Small intestine (tissue), 16 donors: ENCODE measurements at places on chromosomes 6 and 20.

GRCh38 chr6:131754088-131754487 lies 43.3 kb upstream of the CTAGE9 start:
- no peak for DNase-seq

GRCh38 chr20:9119776-9120175 lies 50.9 kb downstream of the PLCB4 start:
- peak; percentile 10 for DNase-seq

- DNase-seq, result peak; percentile 67
These were observed 131.9 kb upstream of the BTN3A2 start for GRCh38 chr6:26232940-26233648.

DNA sequence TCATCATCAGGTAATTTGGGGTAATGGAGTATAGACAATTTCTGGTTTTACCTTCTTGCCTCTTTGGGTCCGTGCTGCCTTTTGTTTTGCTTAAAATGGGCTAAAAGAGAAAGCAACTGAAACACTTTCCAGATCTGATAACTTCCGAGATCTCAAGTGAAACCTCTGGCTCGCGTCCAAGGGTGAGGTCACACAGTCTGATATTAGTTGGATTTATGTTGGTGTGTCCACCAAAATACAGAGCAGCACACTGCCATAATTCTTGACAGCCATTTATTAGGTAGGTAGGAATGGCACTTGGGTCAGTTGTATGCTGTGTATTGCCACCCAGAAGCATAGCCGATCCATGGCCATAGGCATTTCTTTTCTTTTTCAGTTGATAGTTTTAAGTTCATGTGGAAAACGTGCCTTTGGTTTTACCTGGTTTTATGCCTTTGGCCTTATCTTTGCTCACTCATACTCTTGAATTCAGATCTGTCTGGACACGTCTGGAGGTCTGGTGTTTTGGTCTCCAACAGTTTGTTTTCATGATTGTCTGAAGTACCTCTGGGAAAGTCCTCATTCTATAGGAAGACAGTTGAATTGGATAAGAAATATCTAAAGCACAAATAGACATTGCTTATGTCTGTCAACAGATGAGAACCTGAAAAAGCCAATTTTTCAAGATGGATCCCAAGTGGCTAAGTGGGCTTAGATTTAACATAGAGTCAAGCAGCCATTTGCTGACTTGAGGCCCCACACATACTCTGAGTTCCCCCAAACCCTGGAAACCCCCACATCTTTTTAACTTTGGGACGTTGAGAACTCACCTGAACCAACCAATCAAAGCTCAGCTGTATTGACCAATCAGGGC lies 320.8 kb downstream of the SOX4 start:
- DNase-seq, result peak; percentile 65

- DNase-seq, result no peak
These were observed 11.1 kb upstream of the IL17F start for GRCh38 chr6:52255434-52255833.

DNA sequence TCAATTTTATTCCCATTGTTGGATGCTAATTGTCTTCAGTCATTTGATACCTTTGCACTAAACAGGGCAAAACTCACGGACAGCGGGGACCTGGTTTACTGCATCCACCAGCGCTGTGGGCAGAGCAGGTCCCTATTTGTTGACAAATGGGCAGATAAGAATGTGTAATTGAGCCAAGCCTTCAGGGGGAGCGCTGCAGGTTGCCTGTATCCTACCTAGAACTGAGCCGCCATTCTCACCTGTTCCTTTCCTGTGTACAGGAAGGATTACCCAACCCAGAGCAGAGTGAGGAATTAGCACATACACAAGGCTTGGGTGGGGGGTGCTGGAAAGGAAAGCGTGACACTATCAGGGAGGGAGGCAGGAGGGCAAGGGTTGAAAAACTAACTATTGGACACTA lies 89.1 kb upstream of the FOXA2 start:
- DNase-seq, result no peak

DNA sequence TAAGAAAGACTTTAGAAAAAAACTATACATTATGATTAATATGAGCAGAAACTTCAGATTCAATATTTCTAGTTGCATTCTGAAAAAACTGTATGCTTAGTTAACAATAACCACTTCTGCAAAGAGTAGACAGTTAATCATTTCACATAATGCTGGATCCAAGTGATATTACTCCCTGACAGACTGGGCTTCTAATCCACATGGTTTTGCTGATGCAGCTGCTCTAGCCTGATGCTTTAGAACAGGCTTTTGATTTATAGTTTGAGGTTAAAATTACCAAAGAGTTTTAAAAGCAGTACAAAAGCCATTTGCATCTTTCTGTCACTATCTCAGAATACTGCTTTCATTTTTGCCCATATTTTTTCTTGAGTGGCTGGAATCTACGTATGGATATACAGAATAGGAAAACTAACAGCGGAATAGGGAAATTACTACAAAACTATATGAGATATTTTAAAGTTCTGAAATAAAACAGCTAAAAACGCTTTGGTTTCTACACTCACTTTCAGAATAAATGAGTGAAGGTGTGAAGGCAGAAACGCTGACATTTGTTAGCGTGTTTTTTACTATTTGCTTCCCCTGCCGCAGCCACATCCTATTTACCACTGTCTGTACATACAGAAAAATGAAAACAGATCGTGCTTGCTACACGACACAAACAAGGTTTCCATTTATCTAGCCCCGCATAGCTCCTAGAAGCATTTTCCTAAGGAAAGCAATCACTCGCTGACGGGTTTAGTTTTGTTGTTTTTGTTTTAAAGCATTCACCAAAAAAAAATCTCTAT lies 61.7 kb downstream of the METTL24 start:
- DNase-seq, result no peak

- peak; percentile 91 for DNase-seq
These were observed 2.3 kb downstream of the TUBB start for GRCh38 chr6:30722280-30723112.

- DNase-seq, result no peak
These were observed 512.9 kb downstream of the UTRN start for GRCh38 chr6:144797881-144798589.

- DNase-seq, result no peak
These were observed 14.2 kb downstream of the NHSL1 start for GRCh38 chr6:138485005-138485545.

DNA sequence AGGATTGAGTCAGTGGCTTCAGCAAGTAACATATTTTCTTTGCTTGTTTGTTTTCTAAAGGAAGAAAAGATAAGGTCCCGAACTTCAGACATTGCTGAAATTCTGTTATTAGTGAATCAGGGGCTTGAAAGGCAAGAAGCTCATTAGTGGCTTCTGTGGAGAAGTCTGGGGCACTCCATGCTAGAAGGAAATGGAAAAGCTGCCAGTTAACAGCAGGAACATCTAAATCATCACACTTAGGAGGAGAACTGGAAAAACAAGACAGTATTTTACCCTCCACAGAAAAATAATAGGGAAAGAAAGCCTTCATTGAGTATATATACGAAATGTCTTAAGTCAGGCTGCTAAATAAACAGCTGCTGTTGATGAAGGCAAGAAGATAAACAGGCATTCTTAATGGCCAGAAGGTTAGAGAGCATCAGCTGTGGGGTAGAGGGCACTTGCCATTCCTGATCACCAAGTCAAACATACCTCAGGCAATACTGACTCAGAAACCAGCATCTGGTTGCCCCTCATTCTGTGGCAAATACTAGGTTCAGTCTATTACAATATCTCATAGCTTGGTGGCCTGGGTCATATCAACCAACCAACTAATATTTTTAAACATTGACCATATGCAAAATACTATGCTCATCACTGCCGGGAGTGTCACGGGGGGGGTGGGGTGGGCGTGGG lies 143.2 kb upstream of the TENT5A start:
- DNase-seq, result no peak

- no peak for DNase-seq
These were observed 19.5 kb upstream of the ASXL1 start for GRCh38 chr20:32338665-32339064.

DNA sequence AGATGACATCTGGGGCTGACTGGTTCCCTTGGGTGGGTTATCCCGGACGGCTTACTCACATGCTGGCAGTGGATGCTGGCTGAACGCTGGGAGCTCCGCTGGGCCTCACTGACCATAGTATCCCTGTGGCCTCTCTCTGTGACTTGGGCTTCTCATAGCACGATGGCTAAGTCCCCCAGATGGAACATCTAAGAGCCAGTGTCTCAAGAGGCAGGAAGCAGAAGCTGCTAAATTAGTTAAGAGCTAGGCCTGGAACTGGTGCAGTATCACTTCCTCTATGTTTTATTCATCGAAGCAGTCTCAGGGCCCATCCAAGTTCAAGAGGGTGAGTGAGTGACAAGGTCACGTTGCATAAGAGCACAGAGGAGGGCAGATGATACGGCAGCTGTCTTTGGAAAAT lies 116.5 kb upstream of the LAMP5 start:
- no peak for DNase-seq

GRCh38 chr6:161424421-161424820 lies 150.6 kb upstream of the AGPAT4 start:
- no peak for DNase-seq

GRCh38 chr6:149107520-149107919 lies 210.0 kb upstream of the TAB2 start:
- DNase-seq, result no peak

GRCh38 chr6:88983532-88983931 lies 20.1 kb upstream of the RNGTT start:
- peak; percentile 59 for DNase-seq

- no peak for DNase-seq
These were observed 192.5 kb upstream of the SNX9 start for GRCh38 chr6:157630463-157631080.

DNA sequence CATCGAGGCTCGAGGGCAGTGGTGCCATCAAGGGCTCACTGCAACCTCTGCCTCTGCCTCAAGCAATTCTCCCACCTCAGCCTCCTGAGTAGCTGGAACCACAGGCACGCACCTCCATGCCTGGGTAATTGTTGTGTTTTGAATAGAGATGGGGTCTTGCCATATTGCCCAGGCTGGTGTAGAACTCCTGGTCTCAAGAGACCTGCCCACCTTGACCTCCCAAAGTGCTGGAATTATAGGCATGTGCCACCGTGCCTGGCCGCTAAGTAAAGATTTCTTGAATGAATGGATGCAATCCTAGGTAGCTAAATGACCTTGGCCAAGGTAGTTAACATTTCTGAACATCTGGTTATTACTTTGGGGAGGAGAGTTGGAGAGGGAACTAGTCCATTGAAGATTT lies 7.4 kb downstream of the SCAF8 start:
- no peak for DNase-seq

DNA sequence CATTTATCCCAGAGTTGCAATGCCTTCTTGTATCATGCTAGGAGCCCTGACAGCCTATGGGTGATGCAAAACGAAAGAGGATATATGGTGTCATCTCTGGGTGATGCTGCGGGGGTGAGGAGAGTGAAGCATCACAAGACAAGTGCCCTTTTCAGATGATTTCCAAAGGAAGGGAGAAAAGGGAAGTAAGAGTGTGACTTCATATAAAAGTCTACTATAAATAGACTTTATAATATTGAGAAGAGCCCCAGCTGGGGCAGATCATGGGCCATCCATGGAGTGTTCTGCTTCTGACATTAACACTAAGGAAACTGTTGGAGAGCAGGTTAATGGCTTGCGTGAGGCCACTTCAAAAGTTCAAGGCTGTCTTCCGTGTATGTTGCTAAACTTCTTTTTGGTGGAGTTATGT lies 4.4 kb downstream of the CD83 start:
- DNase-seq, result no peak

- DNase-seq, result no peak
These were observed 85.8 kb upstream of the CCDC167 start for GRCh38 chr6:37585523-37585905.

GRCh38 chr6:7910654-7911344 lies at the start of gene TXNDC5:
Gene TXNDC5 (minus strand): TSS chr6:7910788. CDS start chr6:7910776, 12 bp downstream.
- peak; percentile 79 for DNase-seq

- peak; percentile 74 for DNase-seq
These were observed 18.2 kb downstream of the ERGIC3 start for GRCh38 chr20:35560105-35560511.

DNA sequence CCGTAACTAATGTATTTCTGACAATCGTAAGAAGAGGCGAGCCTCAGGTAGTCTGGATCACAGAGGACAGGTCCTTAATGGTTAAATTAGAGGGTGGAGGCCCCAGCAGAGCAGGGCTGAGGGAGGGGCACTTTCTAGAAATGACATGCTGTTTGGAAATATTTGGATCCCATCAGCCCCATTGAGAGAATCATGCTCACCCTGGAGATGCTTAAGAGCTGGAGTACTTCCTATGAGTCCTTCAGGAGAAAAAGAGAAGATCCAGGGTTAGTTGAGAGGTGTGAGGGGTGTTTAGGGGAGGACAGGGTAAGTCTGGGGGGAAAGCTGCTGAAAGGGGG lies 123.0 kb downstream of the TCP11 start:
- no peak for DNase-seq

DNA sequence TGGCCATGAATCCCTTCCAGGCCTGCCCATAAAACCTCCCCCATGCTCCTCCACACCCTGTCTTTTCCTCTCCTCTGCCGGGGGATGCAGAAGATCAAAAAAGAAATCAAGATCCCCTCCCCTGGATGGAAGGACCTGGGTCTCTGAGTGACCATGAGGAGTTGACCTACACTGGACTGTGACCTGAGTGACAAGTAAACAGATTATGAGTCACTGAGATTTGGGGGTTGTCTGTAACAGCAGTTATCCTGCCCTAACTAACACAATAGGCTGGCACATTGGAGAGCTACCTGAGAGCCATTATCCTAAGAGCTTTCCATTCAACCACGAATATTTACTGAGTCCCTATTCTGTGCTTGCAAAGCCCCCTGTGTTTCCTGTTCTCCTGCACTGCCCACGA lies 28.4 kb upstream of the SIRPA start:
- no peak for DNase-seq

- peak; percentile 81 for DNase-seq
These were observed 11.9 kb downstream of the SULF2 start for GRCh38 chr20:47773371-47773786.

DNA sequence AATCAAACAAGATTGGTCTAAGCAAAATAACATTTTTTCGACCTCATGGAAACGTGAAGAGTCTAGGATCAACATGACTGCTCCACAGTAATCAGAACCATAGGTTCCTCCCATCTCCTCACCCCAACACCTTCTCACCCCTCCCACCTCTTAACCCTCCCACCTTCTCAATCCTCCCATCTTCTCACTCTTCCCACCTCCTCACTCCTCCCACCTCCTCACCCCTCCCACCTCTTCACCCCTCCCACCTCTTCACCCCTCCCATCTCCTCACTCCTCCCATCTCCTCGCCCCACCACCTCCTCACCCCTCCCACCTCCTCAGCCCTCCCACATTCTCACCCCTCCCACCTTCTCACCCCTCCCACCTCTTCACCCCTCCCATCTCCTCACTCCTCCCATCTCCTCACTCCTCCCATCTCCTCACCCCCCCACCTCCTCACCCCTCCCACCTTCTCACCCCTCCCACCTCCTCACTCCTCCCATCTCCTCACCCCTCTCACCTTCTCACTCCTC lies 567.4 kb downstream of the C6orf118 start:
- no peak for DNase-seq
